ENCODE measurements at places on chromosomes 12 and 14.

DNA sequence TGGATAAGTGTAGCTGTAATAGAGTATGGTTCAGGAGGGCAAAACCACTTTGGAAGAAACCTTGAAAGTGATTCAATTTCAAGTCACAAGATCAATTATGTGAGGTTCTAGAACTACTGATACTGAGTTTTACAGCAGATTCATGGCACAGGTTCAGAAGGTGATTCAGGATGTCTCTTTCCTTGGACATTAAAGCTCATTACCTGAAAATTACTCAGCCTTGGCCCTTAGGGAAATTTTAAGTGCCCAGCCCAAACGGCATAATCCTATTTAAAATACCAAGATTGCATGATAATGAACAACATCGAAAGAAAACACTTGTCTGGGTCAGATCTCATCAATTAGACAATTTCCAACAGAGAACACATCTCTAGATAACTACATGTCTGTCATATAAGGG is 70.2 kb upstream of the SLC38A2 start:
- DNase-seq = no peak

DNA sequence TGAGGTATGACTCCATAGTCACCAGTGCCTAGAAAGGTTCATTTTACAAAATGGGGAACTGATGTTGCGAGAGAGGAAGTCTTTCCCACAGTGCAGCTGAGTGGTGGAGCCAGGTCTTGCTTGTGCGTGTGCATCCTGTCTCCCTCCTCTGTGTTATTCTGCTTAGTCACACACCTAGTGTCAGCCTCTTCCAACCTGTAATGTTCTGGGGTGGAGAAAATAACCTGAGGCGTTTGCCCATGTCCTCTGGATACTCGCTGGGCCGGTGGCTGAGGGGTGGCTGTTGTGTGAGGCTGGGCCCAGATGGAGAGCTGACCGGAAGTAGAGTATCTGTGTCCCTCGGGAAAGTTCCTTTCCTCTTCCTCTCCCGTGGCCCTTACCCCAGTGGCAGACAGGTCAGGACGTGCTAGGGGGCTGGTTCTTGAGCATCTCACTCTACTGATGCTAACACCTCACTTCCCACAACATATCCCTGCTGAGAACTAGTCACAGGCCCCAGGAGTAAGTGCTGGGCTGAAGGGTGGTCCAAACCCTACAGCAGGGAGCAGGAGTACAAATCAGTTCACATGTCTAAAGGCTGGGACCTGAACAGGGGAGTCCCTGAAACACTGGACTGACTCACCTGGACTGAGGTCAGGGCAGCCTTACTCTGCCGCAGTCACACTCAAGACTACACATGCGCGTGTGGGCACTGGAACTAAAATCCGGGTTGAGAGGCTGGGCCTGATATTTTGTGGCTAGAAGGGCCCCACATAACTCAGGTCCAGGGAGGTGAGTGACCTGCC is 7.0 kb downstream of the MLF2 start:
- no peak for DNase-seq

DNA sequence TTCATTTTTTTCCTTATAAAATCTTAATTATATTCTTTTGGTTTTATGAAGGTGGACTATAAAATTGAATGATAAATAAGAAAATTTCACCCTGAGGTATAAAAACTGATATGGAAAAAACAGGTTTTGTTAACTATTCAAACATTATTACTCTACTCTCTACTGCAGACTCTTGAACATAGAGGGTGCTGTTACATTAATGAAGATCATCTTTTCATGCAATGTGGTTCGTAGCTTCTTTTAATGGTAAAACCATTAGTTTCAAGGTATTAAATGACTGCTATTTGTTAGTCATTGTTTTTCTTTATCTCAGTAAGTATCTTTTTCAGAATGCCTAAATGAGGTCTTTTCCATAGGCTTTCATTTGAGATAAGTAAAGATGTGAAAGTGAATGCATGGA is 510.4 kb downstream of the SLC16A7 start:
- no peak for DNase-seq

- no peak for DNase-seq
Observed at GRCh38 chr14:86363047-86363446, 833.1 kb downstream of the FLRT2 start.

GRCh38 chr14:39467889-39468524 is 35.8 kb upstream of the FBXO33 start:
- no peak for DNase-seq

DNA sequence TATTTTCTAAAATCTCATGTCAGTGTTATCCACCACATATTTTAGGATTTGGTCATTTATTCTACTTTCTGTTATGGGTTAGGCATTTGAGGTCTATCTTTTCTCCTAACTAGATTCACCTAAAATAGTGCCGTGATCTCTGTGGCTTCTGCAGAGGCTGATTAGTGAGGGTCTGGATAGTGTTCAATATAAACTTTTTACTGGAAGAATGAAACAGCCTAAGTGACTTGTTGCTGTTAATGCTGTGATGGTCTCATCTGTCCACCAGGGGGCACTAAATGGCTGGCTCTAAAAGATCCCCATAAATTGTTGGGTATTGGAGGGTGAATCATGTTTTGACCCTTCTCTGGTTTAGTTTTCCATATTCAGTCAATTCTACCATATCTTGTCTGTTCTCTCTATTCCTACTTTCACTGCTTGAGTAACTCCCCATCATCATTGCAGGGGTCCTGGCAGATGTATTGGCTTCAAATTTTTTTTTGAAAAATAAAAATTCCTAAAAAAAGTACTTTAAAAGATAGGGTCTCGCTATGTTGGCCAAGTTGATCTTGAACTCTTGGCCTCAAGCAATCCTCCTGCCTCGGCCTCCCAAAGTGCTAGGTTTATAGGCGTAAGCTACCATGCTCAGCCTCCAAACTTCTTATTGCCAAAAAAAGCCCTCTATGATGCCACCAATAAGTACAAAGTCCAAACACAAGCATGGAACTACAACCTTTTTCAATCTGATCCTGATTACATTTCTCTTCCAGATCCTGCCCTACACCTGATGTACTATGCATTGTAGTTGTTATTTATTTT is 6.9 kb downstream of the PABPN1 start:
- DNase-seq = peak; percentile 87

DNA sequence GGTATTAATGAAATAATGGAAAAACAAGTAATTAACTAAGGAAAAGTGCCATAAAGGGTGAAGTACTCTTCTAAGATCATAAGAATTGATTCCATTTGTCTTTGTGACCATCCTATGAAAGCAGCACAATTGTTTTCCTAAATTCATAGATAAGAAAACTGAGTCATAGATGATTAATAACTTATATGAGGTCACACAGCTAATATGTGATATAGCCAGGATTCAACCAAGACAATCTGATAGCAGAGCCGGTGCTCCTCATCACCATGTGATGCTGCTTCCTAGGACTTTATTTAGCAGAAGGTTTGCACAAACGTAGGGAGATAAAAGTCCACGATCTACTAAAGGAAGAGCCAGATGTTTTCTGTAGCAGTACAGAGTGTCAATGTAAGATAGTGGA is 181.5 kb upstream of the SYT1 start:
- DNase-seq = no peak
